ENCODE measurements at places on chromosomes 3 and 15. TPM values are rescaled to one million over a fixed set of nuclear protein-coding genes. Genes with fewer than 3 reads are reported as not detected.

TMCO5A gene
- total RNA-seq, result 0.10 TPM

PPP1R14D gene
- total RNA-seq, result not detected

SMARCC1 gene
- total RNA-seq, result 57.0 TPM

ERICH6 gene
- 0.21 TPM for total RNA-seq

AADACL2 gene
- not detected for total RNA-seq

ZPLD1 gene
- not detected for total RNA-seq

GOLGA8H gene
- total RNA-seq, result 0.21 TPM

USP50 gene
- 0.73 TPM for total RNA-seq

SERINC4 gene
- not detected for total RNA-seq

STAC gene
- under 0.01 TPM for total RNA-seq
